ENCODE measurements at places on chromosomes 7 and 10.
A peak's percentile ranks its signal among the peaks of the same experiment; 100 is the strongest.

GRCh38 chr10:21161090-21161625 is 264.0 kb upstream of the NEBL start:
- H3K27me3 ChIP-seq = no peaks in the 10 kb centered on the region
- no peaks in the 10 kb centered on the region for H3K36me3 ChIP-seq
- no peak overlapping the region for H3K27ac ChIP-seq
- no peak overlapping the region for H3K4me3 ChIP-seq

DNA sequence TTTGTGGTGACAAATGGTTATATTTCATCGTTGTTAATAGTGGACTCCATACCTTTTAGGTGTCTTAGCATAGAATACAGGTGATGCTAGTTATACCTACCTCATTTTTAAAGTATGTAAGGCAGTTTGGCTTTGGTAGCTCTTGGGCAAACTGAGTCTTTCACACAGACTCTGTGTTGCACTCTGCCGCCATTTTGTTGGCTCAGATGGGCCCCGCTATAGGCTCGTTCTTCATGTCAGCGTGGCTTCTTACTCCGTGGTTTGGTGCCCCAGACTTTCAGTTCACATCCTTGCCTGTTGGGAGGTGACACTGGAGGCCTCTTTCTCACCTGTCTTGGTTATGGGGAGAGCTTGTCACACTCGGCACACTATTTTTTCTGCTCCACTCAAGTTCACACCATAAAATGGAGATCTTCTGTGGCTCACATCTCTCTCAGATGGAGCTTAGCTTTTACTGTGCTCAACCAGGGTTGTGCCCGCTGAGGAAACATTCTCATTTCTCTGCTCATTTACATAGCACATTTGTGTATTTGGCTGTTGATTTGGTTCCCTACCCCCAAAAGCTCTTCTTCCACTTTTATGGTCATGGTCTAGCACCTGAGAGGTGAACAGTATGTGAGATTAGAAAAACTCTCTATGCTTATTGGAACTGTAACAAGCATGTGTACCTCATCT is 178.5 kb downstream of the ARID5B start:
- no peaks in the 10 kb centered on the region for H3K27me3 ChIP-seq
- H3K4me1 ChIP-seq = peaks cover 94% of the 10 kb centered on the region
- no peak for DNase-seq

- no peak for DNase-seq
- H3K4me1 ChIP-seq = no peaks in the 10 kb centered on the region
- no peak overlapping the region for H3K27ac ChIP-seq
- no peak overlapping the region for H3K4me3 ChIP-seq
- no peaks in the 10 kb centered on the region for H3K27me3 ChIP-seq
Observed at GRCh38 chr10:97821308-97822038, 28.2 kb upstream of the GOLGA7B start.

DNA sequence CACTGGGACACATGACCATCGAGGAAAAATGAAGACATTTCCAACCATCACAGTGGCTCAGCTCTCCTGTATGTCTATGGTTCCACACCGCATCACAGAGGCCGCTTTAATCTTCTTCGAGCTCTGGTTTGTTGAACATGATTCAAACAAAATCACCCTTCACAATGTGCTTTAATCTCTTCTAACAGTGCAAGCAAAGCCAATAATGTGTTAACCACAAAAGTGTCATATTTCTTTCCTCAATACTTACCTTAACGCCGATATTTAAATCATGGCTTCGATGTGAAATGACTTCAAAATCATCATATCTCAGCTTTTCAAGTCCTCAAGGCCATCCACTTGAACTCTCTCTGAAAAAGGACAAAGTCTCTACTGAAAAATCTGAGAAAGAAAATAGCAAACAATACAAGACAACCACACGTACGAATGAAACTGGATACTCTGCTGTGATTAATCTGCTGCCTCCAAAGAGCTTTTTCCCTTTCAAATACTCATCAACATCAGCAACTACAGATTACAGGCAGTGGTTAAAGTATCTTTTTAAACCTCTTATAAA is 23.0 kb upstream of the SVIL start:
- H3K27me3 ChIP-seq = no peaks in the 10 kb centered on the region
- no peaks in the 10 kb centered on the region for H3K4me1 ChIP-seq
- no peak overlapping the region for H3K4me3 ChIP-seq

GRCh38 chr7:151381098-151381347 is 28.8 kb downstream of the WDR86 start:
- H3K27me3 ChIP-seq = peaks cover 15% of the 10 kb centered on the region
- H3K4me3 ChIP-seq = peak overlapping the region; percentile 28
- H3K36me3 ChIP-seq = no peaks in the 10 kb centered on the region
- no peak for DNase-seq
- H3K27ac ChIP-seq = no peak overlapping the region
- peaks cover 14% of the 10 kb centered on the region for H3K4me1 ChIP-seq

GRCh38 chr7:131673576-131673975 is 117.1 kb upstream of the PODXL start:
- H3K27me3 ChIP-seq = no peaks in the 10 kb centered on the region
- no peak overlapping the region for H3K4me3 ChIP-seq
- H3K27ac ChIP-seq = no peak overlapping the region
- no peaks in the 10 kb centered on the region for H3K4me1 ChIP-seq
- no peak for DNase-seq

DNA sequence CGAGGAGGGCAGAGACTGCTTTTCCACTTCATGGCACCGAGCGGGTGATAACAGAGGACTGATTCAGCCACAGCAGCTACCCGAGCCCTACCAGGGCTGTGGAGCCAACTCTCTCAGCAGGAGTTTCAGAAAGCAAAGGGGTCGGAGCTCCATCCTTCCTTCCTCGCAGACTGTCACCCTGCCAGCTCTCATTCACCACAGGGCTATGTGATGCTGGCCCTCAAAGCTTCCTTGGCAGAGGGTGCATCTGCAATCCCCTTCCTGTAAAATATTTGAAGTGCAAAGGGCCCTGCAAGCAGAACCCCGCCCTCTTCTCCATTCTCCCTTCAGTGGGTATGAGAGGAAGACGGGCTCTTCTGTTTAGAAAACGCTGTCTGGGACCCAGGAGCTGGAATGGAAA is 105.3 kb upstream of the LYZL2 start:
- no peaks in the 10 kb centered on the region for H3K4me1 ChIP-seq
- no peak overlapping the region for H3K4me3 ChIP-seq
- H3K36me3 ChIP-seq = no peaks in the 10 kb centered on the region
- no peak overlapping the region for H3K27ac ChIP-seq
- H3K27me3 ChIP-seq = no peaks in the 10 kb centered on the region

All from tibial nerve (tissue), 4 donors.